Left ventricle myocardium inferior (tissue), 1 donor: ENCODE measurements at places on chromosomes 16 and 17. TPM values are rescaled to one million over a fixed set of nuclear protein-coding genes. Genes with fewer than 3 reads are reported as not detected.

The MLKL gene
- total RNA-seq, result 3.2 TPM

The KRTAP3-2 gene
- not detected for total RNA-seq

The ZNF200 gene
- total RNA-seq, result 5.8 TPM

The HOXB1 gene
- total RNA-seq, result not detected

DNA sequence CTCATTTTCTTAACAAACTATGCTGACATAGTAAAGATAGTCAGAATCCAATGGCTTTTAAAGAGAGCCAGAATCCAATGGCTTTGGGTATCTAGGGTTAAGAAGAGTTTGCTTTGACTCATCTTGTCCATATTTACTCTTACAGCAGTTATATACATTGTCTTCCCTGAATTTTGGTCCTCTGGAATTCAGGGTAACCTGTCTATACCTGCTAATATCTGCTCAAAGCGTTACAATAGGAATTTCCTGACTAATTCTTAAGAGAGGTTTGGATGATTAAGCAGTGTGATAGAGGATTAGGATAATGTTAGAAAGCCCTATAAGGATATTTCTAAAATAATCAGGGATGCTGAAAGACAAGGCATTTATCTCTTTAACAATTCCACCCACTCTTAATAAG is 2.0 kb upstream of the CDH8 start:
- no peak for DNase-seq

DNA sequence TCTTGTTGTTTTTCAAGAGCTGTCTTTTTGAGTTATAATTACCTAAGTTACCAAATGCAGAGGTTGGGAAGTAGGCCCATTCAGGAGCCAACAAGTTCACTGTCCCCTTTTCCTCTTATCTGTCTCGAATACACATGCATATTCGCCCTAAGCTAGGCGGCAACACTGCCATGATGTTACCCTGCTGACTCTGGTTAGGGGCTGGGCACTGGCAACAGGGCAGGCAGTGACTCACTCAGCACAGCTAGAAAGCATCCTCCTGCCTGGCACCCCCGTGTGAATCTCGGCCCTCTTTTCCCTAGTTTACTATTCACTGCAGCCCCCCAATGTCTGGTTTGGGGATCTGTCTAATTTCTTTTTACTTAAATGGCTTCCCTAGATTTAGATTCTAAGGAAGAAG is 13.8 kb downstream of the DBF4B start:
- no peak for DNase-seq
